COR-L47 (cell line): ENCODE measurements at places on chromosomes 6 and 20.

GRCh38 chr6:154154389-154154967, 115.4 kb downstream of the OPRM1 start:
- DNase-seq, result peak; percentile 11

GRCh38 chr6:127749095-127749494, 151.8 kb downstream of the THEMIS start:
- DNase-seq, result no peak

GRCh38 chr6:131524695-131525336, 48.2 kb upstream of the ARG1 start:
- DNase-seq, result no peak

- DNase-seq, result no peak
Measured at GRCh38 chr6:2998998-2999617, 586 bp upstream of the NQO2 start.

- no peak for DNase-seq
Measured at GRCh38 chr6:131762984-131763383, 44.8 kb upstream of the ENPP1 start.

DNA sequence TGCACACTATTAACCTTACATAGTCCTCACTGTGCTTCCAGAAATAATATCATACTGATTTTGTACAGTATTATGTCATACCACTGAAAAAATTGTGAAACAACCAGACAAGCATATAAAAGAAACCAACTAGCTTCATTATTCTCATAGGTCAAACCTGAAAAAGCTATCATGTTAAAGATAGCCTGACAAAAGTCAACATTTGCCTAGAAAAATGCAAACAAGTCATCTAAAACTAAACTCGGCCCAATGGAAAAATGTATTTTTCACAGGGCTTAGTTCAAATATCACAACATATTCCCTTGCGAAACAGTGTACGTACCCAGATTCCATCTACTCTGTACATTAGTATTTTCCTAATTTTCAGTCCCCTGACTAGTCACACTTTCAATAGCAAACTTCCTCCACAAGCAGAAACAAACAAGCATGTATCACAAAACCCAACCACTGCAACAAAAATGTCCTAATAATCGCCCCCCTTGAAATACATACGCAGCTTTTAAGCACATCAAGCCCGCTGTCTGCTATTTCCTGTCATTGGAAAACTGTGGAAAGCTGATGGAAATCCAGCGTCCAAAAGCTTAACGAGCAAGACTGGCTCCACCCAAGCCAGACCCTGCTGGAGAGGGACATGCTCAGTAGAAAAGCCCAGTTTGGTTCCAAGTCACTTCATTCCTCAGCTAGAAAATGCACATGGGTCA, 93.1 kb downstream of the EPB41L2 start:
- no peak for DNase-seq

GRCh38 chr6:33822575-33823395, 19.0 kb upstream of the MLN start:
- peak; percentile 86 for DNase-seq

GRCh38 chr6:128492386-128492785, 28.0 kb downstream of the PTPRK start:
- DNase-seq, result no peak

DNA sequence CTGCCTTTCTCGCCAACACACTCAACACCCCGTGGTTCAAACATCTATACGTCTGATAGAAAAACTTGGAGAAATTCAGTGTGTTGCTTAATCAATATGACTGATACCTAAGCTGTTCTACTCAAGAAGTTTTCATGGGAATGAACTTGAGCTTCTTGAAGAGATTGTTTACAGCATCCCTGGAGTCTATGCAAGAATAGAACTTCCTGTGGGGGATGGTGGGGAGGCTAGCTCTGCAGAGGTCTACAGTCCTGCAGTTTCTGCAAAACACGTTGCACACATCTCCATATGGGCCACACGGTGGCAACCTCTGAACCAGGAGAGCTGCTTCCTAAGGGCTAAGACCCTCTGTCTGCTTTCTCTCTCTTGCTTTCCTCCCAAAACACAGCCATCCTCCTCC, 32.7 kb upstream of the FANCE start:
- DNase-seq, result no peak
